ENCODE measurements at places on chromosomes 7 and 10.

GRCh38 chr10:95655571-95656290 lies 780 bp downstream of the ALDH18A1 start:
- DNase-seq: no peak

GRCh38 chr7:53420550-53420949 lies 385.1 kb downstream of the POM121L12 start:
- no peak for DNase-seq

- DNase-seq: no peak
Observed at GRCh38 chr7:1559626-1560590, 3.9 kb upstream of the TMEM184A start.

- DNase-seq: no peak
Observed at GRCh38 chr10:77673101-77673500, 35.5 kb upstream of the KCNMA1 start.

DNA sequence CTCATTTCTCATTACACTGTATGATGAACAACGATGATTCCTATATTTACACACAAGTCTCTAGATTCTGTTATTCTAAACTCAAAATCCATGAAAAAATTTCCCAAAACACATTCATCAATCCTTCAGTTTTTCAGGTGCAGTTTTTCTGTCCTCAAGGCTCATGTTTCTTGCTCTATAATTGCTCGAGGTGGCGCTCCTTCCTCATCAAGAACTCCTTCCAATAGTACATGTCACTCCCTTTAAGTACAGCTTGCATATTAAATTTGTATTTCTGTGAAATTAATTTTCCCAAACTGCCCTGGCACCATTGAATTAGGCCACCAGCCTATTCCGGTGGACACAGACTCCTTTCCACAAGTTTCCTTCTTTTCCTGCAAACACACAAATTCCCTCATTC lies 188.7 kb upstream of the MINDY3 start:
- no peak for DNase-seq

Data from body of pancreas (tissue), 4 donors.